NCI-H524 (cell line): ENCODE measurements at places on chromosomes 7 and 10.

DNA sequence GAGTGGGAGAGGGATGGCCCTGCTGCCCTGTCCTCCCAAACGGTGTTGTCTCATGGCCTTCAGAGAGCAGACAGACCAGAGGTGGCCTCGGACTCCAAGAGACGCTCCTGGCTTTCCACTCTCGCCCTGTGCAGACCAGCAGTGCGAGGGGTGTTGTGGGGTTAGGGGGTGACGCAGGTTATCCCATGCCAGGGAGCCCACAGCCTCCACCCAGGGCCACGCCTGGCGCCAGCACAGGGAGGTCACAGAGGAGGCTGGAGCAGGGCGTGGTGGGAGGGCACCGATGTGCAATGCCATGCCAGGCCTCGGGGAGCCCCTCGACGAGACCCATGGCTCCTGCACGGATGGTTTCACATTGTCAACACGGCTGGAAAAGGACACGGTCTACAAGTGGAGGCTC is 52.1 kb downstream of the INPP5A start:
- DNase-seq: no peak

- DNase-seq: no peak
Measured at GRCh38 chr10:30775779-30776591, 146.4 kb upstream of the LYZL2 start.

- no peak for DNase-seq
Measured at GRCh38 chr10:116669080-116669479, 48.3 kb downstream of the PNLIPRP2 start.

DNA sequence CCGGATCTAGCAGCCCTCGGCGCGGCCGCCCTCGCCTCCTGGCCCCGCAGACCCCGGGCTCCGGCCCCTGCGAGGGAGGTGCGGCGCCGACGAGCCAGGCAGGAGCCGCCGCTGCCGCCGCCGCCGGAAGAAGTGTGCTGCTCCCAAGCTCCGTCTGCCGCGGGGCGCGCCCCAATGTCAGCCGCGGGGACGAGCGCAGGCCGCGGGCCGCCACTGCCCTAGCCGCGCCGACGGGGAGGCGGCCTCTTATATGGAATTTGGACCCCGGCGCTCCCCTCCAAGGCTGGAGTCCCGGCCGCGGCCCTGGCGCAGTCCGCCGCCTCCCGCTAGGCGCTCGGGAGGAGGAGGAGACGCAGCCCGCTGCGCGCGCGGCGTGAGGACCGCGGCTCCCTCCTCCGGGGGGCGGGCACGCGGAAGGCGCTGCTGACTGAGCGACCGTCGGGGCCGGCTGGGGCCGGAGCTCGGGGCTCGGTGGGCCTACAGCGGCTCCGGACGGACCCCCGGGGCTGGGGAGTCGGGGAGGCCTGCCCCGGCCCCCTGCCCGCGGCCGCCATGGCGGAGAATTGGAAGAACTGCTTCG is at the start of gene TRIM8:
Gene TRIM8 (plus strand): TSS at position 414 of the 580 bp plus-strand sequence. CDS start 139 bp downstream, at position 553.
- DNase-seq: peak; percentile 29

GRCh38 chr10:133224756-133225372 is 5.2 kb upstream of the UTF1 start:
- DNase-seq: no peak

GRCh38 chr7:159143780-159144757 is 598 bp downstream of the VIPR2 start:
- DNase-seq: no peak

- DNase-seq: no peak
Measured at GRCh38 chr10:34959786-34960185, 130.4 kb downstream of the CUL2 start.

DNA sequence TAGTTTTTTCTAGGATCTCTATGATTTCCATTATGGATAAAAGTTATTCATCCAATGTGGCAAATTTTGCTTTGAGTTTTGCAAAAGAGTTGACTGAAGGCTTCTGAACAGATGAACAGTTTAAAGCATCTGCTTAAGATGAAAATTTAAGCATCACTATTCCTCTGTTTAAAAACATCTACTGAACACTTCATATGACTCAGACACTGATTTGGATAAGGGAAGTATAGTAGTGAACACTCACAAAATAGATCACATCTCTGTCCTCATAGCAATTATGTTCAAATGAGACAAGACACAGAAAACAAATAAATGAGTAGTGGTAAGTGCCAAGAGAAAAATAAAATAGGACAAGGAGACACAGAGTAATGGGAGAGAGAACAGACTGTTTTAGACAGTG is 157.3 kb downstream of the MBL2 start:
- DNase-seq: no peak

DNA sequence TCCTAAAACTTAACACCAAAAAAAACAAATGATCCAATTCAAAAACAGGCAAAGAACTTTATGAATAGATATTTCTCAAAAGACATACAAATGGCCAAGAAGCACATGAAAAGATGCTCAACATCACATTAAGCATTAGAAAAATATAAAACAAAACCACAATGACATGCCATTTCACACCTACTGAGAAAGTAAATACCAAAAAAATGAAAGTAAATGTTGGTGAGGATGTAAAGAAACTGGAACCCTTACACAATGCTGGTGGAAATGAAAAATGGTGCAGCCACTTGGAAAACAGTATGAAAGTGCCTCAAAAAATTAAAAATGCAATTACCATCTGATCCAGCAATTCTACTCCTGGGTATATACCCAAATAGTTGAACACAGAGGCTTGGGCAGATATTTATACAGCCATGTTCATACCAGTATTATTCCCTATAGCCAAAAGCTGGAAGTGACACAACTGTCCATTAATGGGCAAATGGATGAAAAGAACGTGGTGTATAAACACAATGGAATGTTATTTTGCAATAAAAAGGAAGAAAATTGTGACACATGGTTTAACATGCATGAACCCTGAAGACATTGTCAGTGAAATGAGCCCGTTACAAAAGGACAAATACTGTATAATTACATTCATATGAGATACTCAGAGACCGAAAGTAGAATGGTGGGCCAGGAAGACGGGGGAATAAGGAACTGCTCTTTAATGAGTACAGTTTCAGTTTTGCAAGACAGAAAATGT is 89.0 kb downstream of the JMJD1C start:
- no peak for DNase-seq

- DNase-seq: no peak
Measured at GRCh38 chr10:36019749-36020148, 377.7 kb upstream of the FZD8 start.

- no peak for DNase-seq
Measured at GRCh38 chr10:3471472-3471871, 298.9 kb upstream of the PITRM1 start.

DNA sequence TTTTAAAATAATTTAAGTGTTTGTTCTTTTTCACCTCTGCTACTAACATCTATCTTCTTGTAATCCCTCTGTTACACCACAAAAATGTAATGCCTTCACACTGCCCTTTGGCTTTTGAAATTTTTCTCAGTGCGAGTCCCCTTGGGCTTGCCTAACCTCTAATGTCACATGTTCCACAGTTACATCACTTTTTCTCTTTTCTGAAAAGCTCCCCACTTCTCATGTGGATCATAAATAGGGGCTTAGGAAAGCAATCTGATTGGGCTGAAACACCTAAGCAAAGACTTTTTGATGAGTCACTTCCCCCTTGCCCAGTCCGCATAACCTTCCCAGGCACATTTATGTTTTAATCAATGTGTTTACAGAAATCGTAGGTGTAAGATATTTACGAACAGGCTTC is 288.2 kb downstream of the IPMK start:
- no peak for DNase-seq

DNA sequence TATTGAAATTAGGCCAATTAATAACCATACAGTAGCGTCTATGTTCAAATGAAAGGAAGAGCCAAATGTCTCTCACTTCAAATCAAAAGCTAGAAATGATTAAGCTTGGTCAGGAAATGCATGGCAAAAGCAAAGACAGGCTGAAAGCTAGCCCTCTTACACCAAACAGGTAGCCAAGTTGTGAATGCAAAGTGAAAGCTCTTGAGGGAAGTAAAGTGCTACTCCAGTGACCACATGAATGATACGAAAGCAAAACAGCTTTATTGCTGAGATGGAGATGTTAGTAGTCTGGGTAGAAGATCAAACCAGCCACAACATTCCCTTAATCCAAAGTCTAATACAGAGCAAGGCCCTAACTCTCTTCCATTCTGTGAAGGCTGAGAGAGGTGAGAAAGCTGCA is 123.8 kb downstream of the TEX36 start:
- no peak for DNase-seq

DNA sequence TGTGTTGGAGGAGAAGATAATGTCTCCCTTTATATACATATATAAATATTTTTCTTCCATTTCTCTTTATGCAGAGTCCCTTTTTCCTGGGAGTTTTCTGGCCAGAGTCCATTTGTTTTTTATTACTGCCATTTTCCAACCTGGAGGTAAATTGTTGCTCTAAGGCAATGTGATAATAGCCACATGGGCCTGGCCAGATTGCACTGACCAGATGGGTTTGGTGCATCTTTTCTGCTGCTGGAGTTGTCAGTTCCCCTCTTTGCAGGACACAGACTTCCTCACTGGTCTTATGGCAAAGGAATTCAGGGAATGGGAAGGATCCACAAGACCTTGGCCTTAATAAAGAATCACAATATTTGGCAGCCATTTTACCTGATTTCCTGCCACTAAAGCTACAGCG is 254.9 kb downstream of the SORCS3 start:
- DNase-seq: no peak

DNA sequence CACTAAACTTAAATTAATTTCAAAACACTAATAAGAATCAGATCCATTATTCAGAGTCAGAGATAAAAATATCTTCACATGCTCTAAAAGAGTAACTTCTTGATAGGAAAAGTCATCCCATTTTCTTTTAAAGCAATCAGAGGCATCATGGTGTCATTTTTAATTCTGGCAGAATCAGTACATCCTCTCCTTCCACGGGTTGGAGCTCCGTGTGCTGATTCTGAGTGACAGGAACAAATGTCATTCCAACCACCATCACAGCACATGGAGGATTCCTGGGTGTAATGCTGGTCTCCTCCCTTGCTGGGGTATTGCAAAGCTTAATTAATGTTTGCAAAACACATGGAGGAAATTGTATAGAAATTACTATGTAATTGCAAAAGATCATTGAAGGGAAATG is 114.5 kb upstream of the IMMP2L start:
- peak; percentile 17 for DNase-seq

GRCh38 chr7:52758356-52758755 is 277.1 kb upstream of the POM121L12 start:
- no peak for DNase-seq

GRCh38 chr7:155834486-155835048 is 22.3 kb upstream of the SHH start:
- no peak for DNase-seq

- peak; percentile 36 for DNase-seq
Measured at GRCh38 chr7:135414850-135415439, 95.0 kb downstream of the CNOT4 start.

DNA sequence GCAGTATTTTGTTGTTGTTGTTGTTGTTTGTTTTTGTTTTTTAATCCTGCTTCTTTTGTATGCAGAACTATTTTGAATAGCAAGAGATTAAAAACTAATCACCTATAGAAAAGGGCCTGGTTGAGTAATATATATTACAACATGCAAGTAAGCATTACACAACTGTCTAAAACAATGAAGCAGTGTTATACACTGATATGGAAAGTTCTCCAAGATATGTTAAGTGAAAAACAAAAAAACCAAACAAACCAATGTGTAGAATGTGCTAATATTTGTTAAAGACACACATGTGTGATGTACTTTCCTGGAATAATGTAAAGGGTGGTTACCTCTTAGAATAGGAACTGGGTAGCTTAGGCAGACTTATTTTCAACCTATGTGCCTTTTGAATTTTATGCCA is 117.4 kb downstream of the ZNF365 start:
- no peak for DNase-seq

- DNase-seq: no peak
Measured at GRCh38 chr10:118253397-118253796, 88.7 kb downstream of the FAM204A start.

DNA sequence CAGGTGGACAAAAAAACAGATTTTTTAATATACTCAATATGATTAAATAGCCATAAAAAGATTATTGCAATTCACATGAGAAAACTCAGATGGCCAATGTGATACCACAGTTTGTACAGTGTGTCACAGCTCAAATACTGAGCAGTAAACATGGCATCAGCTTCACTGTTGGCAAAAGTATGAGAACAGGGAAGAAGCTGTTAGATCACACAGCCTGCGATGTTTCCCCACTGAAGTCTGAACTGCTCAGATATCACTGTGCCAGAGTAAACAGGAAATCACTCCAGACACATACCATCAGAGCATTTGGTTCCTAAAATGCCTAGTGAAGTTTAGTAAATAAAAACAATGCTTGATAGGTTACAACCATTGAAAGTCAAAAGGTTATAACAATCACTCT is 347.8 kb downstream of the ETV1 start:
- DNase-seq: no peak

DNA sequence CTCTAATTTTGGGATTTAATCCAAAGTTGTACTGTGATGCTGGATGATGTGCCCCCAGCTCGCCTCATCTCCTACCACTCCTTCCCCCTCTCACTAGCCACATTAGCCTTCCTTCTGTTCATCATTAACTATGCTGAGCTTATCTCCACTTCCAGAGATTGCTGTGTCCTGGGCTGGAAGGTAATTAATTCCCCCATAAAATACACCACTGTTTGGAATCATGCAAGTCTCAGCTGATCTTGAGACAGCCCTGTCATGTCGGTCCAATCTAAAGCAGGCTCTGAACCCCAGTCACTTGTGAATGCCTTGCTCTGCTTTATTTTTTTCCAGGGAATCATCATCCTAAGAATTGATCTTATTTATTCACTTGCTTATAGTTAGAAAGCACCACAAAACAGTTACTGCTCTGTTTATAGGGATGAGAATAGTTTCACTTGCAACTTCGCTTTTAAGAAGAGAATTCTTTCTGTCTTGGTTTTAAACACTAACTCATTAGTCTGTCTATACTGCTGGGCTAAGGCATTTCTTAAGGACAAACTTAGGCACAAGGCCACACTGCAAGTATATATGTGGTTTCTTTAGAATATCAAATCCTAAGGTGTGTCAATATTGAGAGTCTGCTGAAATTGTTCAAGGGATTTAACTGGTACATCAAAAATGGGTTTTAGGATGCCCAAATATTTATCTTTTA is 341.1 kb upstream of the SEMA3A start:
- DNase-seq: no peak

DNA sequence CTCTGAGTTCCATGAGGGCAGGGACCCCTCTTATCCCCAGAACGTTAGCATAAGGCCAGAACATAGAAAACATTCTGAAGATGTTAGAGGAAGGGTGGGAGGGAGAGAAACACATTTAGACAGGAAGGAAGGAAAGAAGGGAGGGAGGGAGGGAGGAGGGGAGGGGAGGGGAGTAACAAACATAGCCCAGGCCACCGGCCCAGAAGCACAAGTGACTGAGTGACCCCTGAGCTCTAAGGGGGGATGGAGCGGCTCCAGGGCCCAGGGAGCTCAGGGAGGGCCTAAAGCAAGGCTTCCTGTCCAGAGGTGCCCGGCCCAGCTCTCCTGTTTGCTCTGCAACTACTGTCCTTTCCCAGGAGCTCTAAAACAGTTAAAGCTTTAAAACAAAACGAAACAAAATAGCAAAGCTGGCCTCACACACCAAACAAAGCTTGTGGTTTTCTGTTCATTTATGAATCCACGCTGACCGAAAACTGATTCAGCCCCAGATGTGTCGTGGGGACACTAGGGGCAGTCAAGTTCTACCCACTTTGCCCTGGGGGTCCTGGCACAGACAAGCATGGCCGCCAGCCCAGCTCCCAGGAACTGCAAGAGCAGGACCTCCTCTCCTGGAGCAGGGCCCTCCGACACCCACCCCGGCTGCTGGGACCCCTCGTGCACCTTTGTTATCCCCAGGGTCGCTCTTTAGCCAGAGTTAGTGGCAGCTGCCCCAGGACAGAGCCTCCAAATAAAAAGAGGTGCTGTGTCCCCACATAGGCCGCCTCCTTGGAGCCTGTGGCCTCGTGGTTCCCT is 496.2 kb upstream of the FOXK1 start:
- DNase-seq: no peak

GRCh38 chr10:130459011-130459410 is 322.8 kb downstream of the GLRX3 start:
- DNase-seq: no peak
